ENCODE measurements at places on chromosomes 11 and 22.

DNA sequence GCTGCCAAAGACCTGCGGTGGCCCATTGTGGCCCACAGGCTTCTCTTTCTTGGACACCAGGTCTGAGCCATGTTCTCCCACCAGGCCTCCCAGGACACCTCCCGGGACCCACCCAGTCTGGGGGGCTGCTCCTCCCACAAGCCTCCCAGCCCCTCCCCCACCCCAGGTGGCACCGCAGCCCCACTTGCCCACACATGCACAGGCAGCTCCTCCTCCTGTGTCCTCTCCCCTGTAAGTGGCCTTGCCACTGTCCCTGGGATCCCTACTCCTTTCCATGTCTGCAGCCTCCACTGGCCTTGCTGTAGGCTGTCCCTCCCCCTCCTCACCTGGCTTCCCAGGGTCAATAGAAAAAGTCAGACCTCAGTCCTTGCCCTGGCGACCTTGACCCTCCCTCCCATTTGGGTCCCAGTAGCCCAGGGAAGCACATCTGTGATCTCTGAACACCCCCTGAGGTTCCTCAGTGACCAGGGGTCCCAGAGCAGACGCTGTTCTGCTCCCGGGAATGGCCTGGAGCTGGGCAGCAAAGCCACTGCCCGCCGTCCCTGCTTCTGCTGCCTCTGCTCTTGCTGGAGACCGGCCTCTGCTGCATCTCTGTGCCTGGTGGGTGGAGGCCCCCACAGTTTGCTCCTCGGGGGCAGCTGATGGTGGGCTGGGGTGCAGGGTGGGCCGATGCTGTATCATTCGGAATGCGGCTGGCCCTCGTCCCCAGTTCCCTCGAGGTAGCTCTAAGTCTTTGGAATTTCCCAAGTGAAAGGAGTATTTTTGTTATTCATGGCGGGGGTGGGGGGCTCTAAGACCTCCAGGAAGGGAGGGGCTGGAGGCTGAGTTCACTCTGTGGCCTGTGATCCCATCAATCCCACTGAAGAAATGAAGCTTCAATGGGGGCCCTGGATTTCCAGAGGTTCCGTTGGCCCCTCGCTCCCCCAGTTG is 43.6 kb downstream of the ARHGAP8 start:
- DNase-seq: no peak

GRCh38 chr11:121237686-121238658 is 54.6 kb upstream of the SC5D start:
- no peak for DNase-seq

DNA sequence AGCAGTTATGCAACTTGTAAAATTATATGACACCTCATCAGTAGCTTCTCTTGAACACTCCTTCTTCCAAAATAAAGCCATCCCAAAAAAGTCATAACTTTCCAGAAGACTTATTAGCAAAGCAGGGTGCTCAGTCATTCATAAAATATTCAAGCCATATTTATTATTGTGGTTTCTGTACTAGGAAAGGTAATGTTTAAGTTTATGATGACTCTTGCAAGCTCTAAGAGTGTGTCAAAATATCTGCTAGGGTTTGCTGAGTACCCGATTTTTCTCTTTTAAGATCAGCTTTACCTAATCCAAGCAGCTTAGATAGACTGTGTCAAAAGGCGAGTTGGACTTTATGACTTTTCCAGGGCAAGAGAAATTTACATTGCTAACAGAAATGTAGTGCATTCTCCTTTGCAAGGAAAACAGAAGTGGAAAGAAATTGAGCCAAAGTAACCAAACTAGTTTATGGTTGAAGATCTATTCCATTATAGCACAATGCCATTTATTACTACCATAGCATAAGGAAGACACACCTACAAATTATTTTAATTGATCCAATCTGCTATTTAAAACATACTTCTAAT is 98.0 kb upstream of the SOX6 start:
- no peak for DNase-seq

DNA sequence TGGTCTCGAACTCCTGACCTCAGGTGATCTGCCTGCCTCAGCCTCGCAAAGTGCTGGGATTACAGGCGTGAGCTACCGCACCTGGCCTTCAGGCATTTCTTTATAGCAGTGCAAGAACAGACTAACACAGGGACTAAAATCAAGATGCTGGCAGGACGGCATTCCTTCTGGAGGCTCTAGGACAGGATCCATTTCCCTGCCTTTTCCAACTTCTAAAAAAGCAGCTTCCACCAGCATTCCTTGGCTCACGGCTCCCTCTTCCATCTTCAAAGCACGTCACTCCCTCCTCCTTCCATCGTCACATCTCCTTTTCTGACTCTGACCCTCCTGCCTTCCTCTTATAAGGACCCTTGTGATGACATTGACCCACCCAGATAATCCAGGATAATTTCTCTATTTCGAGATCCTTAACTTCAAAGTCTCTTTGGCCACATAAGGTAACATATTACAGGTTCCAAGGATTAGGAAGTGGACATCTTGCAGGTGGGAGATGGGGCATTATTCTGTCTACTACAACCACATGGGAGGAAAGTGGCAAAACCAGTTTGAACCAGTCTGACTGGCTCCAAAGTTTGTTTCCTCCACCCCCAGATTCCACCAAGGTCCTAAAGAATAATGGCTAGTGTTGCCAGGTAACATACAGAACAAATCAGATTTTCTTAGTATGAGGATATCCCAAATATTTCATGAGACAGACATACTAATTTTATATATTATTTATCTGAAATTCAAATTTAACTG is 172.5 kb downstream of the MN1 start:
- no peak for DNase-seq

- DNase-seq: no peak
These were observed 380.0 kb upstream of the CCDC90B start for GRCh38 chr11:83666149-83666548.

DNA sequence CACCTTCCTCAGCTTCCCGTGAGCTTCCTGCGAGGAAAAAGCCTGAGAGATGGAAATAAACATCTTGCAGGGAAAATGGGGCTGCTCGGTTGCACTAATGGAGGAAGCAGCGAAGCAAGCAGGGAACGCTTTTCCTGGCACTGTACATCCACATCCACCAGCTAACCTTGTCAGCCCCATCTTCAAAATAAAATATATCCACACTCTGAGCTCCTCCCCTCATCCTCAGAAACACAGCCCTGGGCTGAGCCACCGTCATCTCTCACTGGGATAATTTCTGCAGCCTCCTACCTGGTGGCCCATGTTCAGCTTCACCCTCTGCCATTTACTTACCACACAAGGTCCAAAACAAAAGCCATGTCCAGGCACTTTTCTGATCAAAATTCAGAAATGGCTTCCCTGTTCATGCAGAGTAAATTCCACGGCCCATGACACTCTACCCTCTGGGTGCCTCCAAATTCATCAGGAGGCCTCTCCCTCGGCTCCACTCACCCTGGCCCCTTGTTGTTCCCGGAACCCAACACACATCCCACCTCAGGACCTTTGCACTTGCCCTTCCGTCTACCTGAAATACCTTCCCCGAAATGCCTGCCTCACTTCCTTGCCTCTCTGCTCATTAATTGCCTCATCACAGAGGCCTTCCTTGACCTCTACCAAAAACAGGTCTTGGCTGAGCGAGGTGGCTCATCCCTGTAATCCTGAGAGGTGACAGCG is 13.0 kb downstream of the C11orf86 start:
- DNase-seq: no peak

DNA sequence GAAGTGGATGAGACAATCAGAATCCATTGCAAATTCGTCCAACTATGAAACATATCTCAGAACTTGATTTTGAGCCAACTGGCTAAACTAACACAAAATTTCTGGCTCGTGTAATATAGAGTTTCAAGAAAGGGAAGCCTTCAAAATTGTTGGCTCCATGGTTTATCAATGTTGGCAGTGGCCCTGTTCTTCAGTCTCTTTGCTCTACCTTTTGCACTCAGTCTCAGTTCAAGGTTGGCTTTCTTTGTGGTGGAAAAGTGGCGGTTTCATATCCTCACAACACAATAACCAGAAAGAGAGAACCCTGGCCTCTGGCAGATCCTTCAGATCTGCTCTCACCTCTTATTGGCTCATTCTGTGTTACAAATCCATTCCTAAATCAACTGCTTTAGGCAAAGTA is 473.8 kb upstream of the API5 start:
- no peak for DNase-seq

DNA sequence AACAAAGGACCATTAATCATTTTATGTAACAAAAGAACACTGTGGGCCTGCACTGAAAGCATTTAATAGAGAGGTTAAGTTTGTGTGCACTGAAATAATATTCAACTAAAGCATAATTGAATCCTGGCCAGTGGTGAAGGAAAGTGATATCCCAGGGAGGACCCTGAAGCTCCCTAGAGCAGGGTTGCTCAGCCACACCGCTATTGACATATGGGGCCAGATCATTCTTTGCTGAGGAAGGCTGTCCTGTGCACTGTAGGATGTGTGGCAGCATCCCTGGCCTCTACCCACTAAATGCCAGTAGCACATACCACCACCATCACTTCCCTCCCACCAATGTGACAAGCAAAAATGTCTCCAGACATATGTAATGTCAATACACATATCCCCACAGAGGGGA is 166.1 kb upstream of the MTNR1B start:
- DNase-seq: no peak

GRCh38 chr11:133747409-133747808 is 97.9 kb downstream of the SPATA19 start:
- no peak for DNase-seq

GRCh38 chr11:569158-569885 is 6.9 kb upstream of the PHRF1 start:
- DNase-seq: no peak

- DNase-seq: no peak
These were observed 124.5 kb upstream of the HSD17B12 start for GRCh38 chr11:43555816-43556611.

DNA sequence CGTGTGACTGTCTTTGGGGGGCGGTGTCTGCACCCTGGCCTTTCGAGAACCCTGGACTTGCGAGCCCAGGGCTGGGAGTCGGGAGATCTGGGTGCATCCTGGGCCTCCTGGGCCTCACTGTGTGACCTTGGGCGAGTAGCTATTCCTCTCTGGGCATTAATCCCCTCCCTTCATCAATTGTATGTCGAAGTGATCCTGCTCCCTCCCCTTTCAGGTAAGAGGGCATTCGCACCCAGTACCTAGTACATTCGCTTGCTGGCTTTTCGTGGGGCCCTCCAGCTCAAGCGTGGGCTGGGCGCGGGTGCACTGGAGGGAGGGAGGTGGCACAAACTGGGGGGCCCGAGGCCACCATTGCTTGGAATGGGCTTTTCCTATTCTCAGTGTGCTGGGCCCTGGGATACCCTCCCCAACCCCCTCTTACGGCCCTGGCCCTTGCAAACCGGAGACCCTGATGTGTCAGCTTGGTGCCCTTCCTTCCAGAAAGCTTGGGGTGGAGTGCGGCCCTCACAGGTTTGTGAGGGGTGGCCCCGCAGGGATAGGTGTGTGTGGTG is 530 bp downstream of the USP35 start:
- no peak for DNase-seq

DNA sequence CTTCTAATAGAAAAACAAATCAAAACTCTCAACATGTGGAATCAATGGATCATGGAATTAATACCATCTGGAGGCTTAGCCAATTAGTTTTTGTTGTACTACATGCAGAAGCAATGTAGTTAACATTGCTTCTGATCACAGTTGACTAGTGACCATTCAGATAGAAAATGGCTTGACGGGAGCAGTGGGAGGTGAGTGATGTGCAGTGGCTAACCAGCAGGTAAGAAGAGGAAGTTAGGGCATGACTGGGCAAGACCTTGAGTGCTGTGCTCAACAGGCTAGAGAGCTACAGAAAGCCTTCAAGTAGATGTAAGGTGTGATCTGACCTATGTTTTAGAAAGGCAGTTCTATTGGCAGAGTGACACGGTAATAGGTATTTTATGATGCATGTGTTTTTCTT is 60.7 kb upstream of the ALKBH3 start:
- no peak for DNase-seq

DNA sequence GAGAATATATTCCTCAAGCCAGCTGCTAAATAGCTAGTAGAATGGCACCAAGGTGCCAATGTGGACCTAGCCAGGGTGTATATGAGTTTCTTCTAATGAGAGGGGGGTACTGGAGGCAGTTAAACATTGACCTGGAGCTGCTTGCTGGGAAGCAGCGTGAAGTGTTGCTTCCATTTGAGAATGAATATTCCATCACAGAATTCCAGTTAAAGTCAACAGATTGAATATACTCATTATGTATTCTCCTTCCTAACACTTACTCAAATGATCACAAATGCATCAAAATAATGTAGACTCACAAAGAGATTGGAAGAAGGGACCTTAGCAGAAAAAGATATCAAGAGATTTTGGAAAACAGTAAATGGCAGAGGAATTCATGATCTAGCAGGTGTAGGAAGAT is 102.1 kb downstream of the CD44 start:
- DNase-seq: no peak

- no peak for DNase-seq
These were observed 9.7 kb downstream of the MN1 start for GRCh38 chr22:27791859-27792241.

GRCh38 chr22:46972901-46973831 is 210.7 kb downstream of the TBC1D22A start:
- no peak for DNase-seq

- no peak for DNase-seq
These were observed 6.8 kb downstream of the SELENOO start for GRCh38 chr22:50207383-50208140.

- no peak for DNase-seq
These were observed 121.8 kb upstream of the SESN3 start for GRCh38 chr11:95352733-95353346.

DNA sequence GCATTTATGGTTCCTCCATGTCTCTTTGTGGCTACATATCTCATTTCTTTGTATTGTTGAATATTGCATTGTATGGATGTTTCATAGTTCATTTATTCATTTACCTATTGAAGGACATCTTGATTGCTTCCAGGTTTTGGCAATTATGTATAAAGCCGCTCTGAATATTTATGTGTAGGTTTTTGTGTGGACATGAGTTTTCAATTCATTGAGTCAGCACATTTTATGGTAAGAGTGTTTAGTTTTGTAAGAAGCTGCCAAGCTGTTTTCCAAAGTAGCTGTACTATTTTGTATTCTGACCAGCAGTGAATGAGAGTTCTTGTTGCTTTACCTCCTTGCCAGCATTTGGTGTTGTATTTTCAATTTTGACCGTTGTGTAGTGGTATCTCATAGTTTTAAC is 39.2 kb downstream of the KDM2A start:
- DNase-seq: no peak

- DNase-seq: no peak
These were observed 394.3 kb downstream of the TMEM135 start for GRCh38 chr11:87432022-87432421.

DNA sequence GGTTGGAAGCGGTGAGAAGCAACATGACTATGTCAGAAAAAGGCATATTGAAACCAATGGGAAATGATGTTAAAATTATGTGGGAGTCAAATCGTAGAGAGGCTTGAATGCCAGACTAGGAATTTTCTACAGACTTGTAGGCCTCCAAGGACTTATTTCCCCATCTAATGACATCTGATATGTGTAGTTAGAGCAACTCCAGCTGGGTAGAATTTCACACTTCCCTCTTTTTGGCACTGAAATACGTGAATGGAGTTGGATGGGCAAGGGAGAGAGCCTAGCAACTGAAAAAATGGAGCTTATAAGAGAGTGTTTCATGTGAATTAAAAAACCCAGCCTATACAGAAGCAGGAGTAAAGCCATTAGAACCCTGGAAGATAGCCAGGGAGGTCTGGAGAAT is 304.2 kb downstream of the INSC start:
- no peak for DNase-seq
